Kidney epithelial cell (primary cell): ENCODE measurements at places on chromosomes 5 and 9. TPM values are rescaled to one million over a fixed set of nuclear protein-coding genes. Genes with fewer than 3 reads are reported as not detected.
A peak's percentile ranks its signal among the peaks of the same experiment; 100 is the strongest.

The ACSL6 gene
- under 0.01 and 1.0 TPM in 2 replicates for total RNA-seq

The CD180 gene
- 0.04 TPM in 1 of 2 replicates, not detected in the other for total RNA-seq

The DBH gene
- not detected in 2 replicates for total RNA-seq

The ECSCR gene
- total RNA-seq = not detected in 2 replicates

The CARD9 gene
- 1.9 and 2.0 TPM in 2 replicates for total RNA-seq

The FCN2 gene
- not detected in 2 replicates for total RNA-seq

The STK32A gene
- total RNA-seq = 2.9 and 3.7 TPM in 2 replicates

The TNFSF8 gene
- not detected in 2 replicates for total RNA-seq

The FAM78A gene
- total RNA-seq = 1.0 and 1.9 TPM in 2 replicates

The ANKRD31 gene
- total RNA-seq = 0.07 and 0.21 TPM in 2 replicates

The IER5L gene
- 51.8 and 60.4 TPM in 2 replicates for total RNA-seq

The GAS1 gene
- 6.1 and 8.3 TPM in 2 replicates for total RNA-seq

DNA sequence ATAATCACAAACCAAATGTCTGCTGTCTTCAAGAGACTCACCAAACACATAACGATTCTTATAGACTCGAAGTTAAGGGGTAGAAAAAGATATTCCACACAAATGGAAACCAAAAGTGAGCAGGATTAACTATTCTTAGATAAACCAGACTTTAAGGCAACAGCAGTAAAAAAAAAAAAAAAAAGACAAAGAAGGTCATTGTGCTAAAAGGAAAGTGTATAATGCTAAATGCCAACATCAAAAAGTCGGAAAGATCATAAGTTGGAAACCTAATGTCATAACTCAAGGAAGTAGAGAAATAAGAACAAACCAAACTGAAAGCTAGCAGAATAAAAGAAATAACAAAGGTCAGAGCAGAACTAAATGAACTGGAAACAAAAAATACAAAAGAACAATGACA is 714.6 kb downstream of the SEMA5A start:
- no peak for DNase-seq

GRCh38 chr9:123445981-123446610 is 90.1 kb downstream of the CRB2 start:
- peak; percentile 75 for DNase-seq

GRCh38 chr5:112165897-112166737 is 253.0 kb downstream of the EPB41L4A start:
- no peak for DNase-seq

DNA sequence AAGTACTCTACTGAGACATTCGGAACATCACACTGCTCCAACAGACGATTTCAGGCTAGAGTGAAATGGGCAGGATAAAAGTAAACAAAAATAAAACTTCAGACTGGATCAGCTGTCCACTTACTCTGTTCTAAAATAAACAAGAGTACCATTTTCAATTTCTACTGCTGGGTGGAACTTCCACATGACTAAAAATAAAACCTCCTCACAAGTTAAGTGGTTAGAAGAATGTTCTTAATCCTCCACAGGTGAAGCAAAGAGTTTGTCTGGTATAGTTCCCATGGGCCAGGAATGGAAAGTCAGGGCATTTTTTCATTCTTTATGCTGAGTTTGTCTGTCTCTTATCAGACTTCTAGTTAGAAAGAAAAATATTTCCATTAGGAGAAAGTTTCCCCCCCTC is 15.7 kb downstream of the NUDT12 start:
- DNase-seq = no peak

- no peak for DNase-seq
Observed at GRCh38 chr9:75200892-75201470, 112.7 kb downstream of the OSTF1 start.

GRCh38 chr9:87751423-87751822 is 25.5 kb downstream of the CTSL start:
- no peak for DNase-seq

- DNase-seq = no peak
Observed at GRCh38 chr9:75979362-75979761, 88.9 kb downstream of the PCSK5 start.

DNA sequence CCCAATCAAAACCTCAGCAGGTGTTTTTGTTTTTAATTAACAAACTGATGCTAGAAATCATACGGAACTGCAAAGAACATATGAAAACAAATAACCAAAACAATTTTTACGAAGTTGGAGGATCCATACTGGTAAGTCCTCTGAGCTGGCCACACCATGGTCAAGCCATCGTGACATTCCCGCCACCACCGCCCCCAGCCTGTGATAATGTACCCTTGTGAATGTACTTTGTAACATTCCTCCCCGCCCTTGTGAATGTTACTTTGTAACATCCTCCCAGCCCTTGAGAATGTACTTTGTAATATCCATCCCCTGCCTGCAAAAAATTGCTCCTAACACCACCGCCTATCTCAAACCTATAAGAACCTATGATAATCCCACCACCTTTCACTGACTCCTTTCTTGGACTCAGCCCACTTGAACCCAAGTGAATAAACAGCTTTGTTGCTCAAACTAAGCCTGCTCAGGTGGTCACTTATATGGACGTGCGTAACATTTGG is 63.3 kb downstream of the RAPGEF6 start:
- no peak for DNase-seq

GRCh38 chr9:33435821-33436277 is 11.5 kb downstream of the AQP3 start:
- DNase-seq = no peak

- DNase-seq = no peak
Observed at GRCh38 chr5:32168460-32169033, 5.6 kb downstream of the GOLPH3 start.

DNA sequence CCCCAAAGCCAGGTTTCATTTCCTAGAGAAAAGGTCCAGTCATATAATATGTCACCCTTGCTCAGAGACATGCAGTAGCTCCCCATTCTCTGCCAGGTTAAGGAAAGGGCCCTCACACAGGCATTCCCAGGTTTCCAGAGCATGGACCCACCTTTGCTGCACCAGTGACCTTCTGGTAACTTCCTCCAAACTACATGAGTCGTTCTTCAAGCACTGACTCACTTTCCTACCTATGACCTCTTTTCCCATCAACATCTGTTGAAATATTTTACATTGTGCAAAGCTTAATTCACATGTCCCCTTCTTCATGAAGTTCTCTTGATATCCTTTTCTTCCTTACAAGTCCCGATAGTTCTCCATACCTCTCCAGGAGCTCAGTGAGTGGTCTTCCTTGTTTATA is 25.9 kb downstream of the SH3TC2 start:
- no peak for DNase-seq

- peak; percentile 67 for DNase-seq
Observed at GRCh38 chr5:68464424-68464823, 248.9 kb downstream of the PIK3R1 start.

DNA sequence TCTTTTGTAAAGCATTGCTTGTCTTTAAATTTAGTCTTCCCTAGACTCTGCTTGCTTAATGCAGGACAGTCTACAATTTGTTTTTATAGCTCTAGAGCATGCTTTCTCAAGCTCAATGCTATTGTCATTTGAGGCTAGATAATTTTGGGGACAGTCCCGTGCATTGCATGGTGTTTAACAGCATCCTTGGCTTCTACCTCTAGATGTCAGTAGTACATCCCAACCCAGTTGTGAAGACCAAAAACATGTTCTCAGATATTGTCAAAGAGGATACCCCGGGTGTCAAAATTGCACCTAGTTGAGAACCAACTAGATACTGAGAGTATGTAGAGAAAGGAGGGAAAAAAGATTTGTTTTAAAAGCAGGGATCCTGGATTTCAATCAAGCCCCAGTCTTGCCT is 277.5 kb downstream of the CEMIP2 start:
- DNase-seq = no peak

- DNase-seq = no peak
Observed at GRCh38 chr9:70510157-70510770, 95.8 kb upstream of the KLF9 start.

- no peak for DNase-seq
Observed at GRCh38 chr9:134247918-134248631, 78.2 kb upstream of the RXRA start.

GRCh38 chr5:65801352-65801783 is 79.4 kb downstream of the NLN start:
- no peak for DNase-seq
